HAP-1 (cell line): ENCODE measurements at places on chromosomes 12 and 14.

DNA sequence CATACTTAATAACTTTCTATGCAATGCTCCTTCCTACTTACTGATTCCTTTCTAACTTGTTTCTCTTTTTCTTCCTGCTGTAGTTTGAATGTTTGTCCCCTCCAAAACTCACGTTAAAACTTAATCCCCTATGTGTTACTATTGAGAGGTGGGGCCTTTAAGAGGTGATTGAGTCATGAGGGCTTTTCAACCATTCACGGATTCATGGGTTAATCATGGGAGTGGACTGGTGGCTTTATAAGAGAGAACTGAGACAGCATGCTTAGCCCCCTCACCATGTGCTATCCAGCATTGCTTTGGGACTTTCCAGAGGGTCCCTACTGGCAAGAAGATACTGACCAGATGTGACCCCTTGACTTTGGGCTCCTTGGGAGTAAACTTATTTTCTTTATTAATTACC, 66.0 kb upstream of the TRIM9 start:
- DNase-seq, result no peak

- no peak for DNase-seq
Measured at GRCh38 chr12:622416-622815, 40.8 kb downstream of the NINJ2 start.

DNA sequence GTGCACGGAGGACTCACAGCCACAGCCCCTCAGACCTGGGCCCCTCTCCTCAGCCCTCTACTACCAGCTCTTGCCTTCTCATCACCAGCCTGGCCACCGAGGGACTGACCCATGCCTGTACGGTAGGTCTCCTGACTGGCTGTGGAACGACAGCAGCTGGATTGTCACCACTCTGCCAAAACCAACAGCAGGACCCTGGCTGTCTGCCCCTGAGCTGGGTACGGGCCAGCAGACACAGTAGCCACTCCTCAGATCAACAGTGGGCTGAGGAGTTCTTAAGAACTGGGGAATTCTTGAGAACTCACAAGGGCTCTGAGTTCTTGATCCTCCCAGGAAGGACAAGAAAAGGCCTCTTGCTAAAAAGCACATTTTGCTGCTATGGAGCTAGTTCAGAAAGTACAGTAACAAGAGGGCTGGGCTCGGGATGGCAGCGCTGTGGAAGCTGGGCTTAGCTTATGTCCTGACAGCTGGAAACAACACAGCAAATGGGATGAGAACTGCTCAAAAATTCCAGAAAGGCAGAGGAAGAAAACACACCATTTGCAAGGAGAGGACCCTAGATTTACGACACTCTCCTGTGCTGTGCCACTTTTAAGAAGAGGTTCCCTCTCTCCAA, 176.4 kb downstream of the ANO2 start:
- no peak for DNase-seq

- DNase-seq, result no peak
Measured at GRCh38 chr14:71590131-71590530, 342.1 kb upstream of the RGS6 start.

DNA sequence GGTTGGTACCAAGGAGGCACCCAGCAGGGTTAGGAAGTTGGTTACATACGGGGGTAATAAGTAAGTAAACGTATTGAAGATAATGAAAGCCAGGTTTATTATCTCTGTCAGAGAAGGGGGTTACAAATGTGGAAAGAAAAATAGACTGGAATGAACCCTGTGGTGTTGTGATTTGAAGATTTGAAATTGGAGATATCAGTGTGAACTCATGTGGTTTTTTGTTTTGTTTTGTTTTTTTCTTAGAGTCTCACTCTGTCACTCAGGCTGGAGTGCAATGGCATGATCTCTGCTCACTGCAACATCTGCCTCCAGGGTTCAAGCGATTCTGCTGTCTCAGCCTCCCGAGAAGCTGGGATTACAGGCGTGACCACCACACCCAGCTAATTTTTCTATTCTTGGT, 14.1 kb upstream of the SLC25A3 start:
- no peak for DNase-seq

- DNase-seq, result no peak
Measured at GRCh38 chr12:116346741-116347140, 69.2 kb upstream of the MED13L start.

DNA sequence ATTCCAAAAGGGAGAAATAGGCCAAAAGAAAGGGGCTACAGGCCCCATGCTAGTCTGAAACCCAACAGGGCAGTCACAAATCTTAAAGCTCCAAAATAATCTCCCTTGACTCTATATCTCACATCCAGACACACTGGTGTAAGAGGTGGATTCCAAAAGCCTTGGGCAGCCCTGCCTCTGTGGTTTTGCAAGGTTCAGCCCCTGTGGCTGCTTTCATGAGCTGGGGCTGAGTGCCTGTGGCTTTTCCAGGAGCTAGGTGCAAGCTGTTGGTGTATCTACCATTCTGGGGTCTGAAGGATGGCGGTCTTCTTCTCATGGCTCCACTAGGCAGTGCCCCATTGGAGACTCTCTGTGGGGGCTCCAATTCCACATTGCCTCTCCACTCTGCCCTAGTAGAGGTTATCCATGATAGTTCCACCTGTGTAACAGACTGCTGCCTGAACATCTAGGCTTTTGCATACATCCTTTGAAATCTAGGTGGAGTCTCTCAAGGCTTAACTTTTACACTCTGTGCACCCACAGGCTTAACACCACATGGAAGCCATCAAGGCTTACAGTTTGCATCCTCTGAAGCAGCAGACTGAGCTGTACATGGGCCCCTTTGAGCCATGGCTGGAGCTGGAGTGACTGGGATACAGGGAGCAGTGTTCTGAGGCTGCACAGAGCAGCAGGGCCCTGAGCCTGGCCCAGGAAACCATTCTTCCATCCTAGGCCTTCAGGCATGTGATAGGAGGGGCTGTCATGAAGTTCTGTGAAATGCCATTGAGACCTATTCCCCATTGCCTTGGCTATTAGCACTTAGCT, 66.5 kb upstream of the ABCD2 start:
- DNase-seq, result no peak

DNA sequence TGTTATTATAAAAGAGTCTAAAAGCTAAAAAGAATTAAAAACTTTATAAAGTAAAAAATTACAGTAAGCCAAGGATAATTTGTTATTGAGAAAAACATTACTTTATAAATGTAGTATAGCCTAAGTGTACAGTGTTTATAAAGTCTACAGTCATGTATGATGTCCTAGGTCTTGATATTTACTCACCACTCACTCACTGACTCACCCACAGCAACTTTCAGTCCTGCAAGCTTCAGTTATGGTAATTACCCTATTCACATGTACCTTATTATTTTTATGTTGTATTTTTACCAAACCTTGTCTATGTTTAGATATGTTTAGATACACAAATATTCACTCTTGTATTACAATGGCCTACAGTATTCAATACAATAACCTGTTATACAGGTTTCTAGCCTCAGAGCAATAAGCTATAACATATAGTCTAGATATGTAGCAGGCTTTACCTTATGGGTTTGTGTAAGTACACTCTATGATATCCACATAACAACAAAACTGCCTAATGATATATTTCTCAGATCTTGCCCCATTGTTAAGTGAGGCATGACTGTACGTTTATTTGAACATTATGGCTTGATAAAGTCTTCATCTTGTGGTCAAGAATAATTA, 113.7 kb upstream of the KITLG start:
- no peak for DNase-seq
